ENCODE measurements at places on chromosomes 4 and X. TPM values are rescaled to one million over a fixed set of nuclear protein-coding genes. Genes with fewer than 3 reads are reported as not detected.

GRCh38 chr4:83107631-83108030, 6.9 kb downstream of the PLAC8 start:
- peaks cover 29% of the 10 kb centered on the region for H3K36me3 ChIP-seq
- DNase-seq = no peak
- no peak overlapping the region for H3K27ac ChIP-seq
- H3K27me3 ChIP-seq = no peaks in the 10 kb centered on the region

DNA sequence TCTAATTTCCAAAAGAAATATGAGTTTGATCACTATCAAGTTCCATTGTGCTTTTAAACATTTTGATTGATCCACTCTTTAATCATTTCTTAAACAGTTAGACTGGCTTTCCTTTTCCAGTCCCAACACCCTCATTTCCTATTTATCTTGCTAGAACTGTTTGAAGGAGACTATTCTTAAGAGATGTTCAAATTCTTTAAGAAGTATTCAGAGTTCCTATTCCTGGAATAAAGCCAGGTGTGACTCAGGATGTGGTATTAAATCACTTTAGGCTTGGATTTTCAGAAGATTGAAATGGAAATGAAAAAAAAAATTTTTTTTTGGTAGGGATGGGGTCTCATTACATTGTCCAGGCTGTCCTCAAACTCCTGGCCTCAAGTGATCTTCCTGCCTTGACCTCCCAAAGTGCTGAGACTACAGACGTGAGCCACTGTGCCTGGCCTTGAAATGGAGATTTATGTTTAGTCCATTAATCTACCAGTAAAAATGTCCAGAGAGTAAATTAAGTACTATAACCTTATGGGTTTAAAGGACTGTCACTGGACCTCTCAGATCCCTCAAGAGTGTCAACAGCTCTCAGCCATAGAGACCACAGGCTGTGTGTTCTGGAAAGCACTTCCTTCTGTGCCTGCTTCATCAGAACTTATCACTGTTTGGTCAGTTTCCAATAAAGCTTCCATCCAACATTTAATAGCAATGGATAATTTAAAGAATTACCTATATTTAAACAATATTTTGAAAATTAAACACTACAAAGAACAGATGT, 90.7 kb downstream of the CDS1 start:
- H3K27ac ChIP-seq = no peak overlapping the region
- H3K27me3 ChIP-seq = no peaks in the 10 kb centered on the region
- H3K4me3 ChIP-seq = no peak overlapping the region
- peaks cover 34% of the 10 kb centered on the region for H3K36me3 ChIP-seq
- no peaks in the 10 kb centered on the region for H3K4me1 ChIP-seq
- no peak for DNase-seq

GRCh38 chr4:126479709-126480108, 1153.0 kb upstream of the INTU start:
- DNase-seq = no peak
- no peaks in the 10 kb centered on the region for H3K27me3 ChIP-seq
- H3K36me3 ChIP-seq = no peaks in the 10 kb centered on the region
- H3K4me3 ChIP-seq = no peak overlapping the region
- no peaks in the 10 kb centered on the region for H3K4me1 ChIP-seq
- H3K27ac ChIP-seq = no peak overlapping the region

Gene ARMCX1
- 11.8 TPM for polyA plus RNA-seq

Gene ADAMTS3
- polyA plus RNA-seq = 0.16 TPM

Gene CNKSR2
- polyA plus RNA-seq = 0.25 TPM

Gene F9
- not detected for polyA plus RNA-seq

Measured in small intestine (tissue), 16 donors.